ENCODE measurements at places on chromosomes 11 and 22. TPM values are rescaled to one million over a fixed set of nuclear protein-coding genes. Genes with fewer than 3 reads are reported as not detected.

Gene EFEMP2
- 81.4 TPM for total RNA-seq

Gene PKDREJ
- total RNA-seq: not detected

Gene APOL3
- 5.3 TPM for total RNA-seq

Gene DCDC1
- total RNA-seq: 0.08 TPM

Gene GDPD4
- total RNA-seq: not detected

Gene MS4A4A
- total RNA-seq: not detected

Gene SLC35E4
- total RNA-seq: 5.7 TPM

Gene OR8G5
- not detected for total RNA-seq

Gene KRTAP5-8
- total RNA-seq: not detected

Gene TREH
- 0.08 TPM for total RNA-seq

Gene MRTFA
- total RNA-seq: 24.7 TPM

Gene IGLL5
- not detected for total RNA-seq

Gene CATSPER1
- total RNA-seq: 0.68 TPM

Gene ADAMTS8
- 0.23 TPM for total RNA-seq

Gene TENM4
- total RNA-seq: 12.6 TPM

Gene MMP3
- 0.08 TPM for total RNA-seq

Gene IFITM2
- total RNA-seq: 63.3 TPM

Gene B3GAT1
- total RNA-seq: not detected

Gene IZUMO1R
- total RNA-seq: not detected

Gene UEVLD
- total RNA-seq: 18.6 TPM

Gene AQP11
- total RNA-seq: 0.45 TPM

Gene TSSK2
- total RNA-seq: under 0.01 TPM

Gene CCND1
- total RNA-seq: 627 TPM
